ENCODE measurements at places on chromosomes 3 and 15. TPM values are rescaled to one million over a fixed set of nuclear protein-coding genes. Genes with fewer than 3 reads are reported as not detected.

The CATSPER2 gene
- total RNA-seq = 1.5 TPM

The POLQ gene
- 4.0 TPM for total RNA-seq

The ZNF501 gene
- total RNA-seq = 3.8 TPM

The STAB1 gene
- not detected for total RNA-seq

The PTH1R gene
- 0.30 TPM for total RNA-seq

The TGFBR2 gene
- 5.9 TPM for total RNA-seq

The SCN11A gene
- not detected for total RNA-seq

The GOLGA8J gene
- not detected for total RNA-seq

The TXNRD3 gene
- 5.6 TPM for total RNA-seq

The TRPM1 gene
- total RNA-seq = not detected

The MESP2 gene
- total RNA-seq = not detected

The KLHL6 gene
- not detected for total RNA-seq

The ARHGAP31 gene
- 1.2 TPM for total RNA-seq

The GOLGA6D gene
- not detected for total RNA-seq

The SLC51A gene
- not detected for total RNA-seq

The SYNPR gene
- total RNA-seq = not detected

The ZKSCAN7 gene
- total RNA-seq = 2.5 TPM

The NR2E3 gene
- 0.37 TPM for total RNA-seq

The ARPP21 gene
- 0.12 TPM for total RNA-seq

The SERINC4 gene
- 0.12 TPM for total RNA-seq

The GOLGA6L7 gene
- total RNA-seq = not detected

The NMB gene
- 16.4 TPM for total RNA-seq

The SYNM gene
- 15.1 TPM for total RNA-seq

The CFAP100 gene
- total RNA-seq = not detected

The REC114 gene
- not detected for total RNA-seq

The ATP2B2 gene
- total RNA-seq = not detected

The CTXND1 gene
- total RNA-seq = not detected

The LRRC31 gene
- not detected for total RNA-seq

The DUOX2 gene
- total RNA-seq = 0.02 TPM

The MEIS2 gene
- 9.5 TPM for total RNA-seq

The CSPG4 gene
- 0.10 TPM for total RNA-seq

The MFGE8 gene
- 67.1 TPM for total RNA-seq

The ST3GAL6 gene
- total RNA-seq = not detected

The NKIRAS1 gene
- total RNA-seq = 14.1 TPM

The CLEC3B gene
- total RNA-seq = not detected

The MORC1 gene
- not detected for total RNA-seq

The TRAIP gene
- 5.3 TPM for total RNA-seq

The PIK3CA gene
- total RNA-seq = 13.4 TPM

The IQCH gene
- total RNA-seq = 4.0 TPM

The WDR76 gene
- 20.8 TPM for total RNA-seq

The POC1A gene
- 11.0 TPM for total RNA-seq

The PRSS50 gene
- total RNA-seq = not detected

The COL7A1 gene
- total RNA-seq = 0.63 TPM

The ALDH1A2 gene
- not detected for total RNA-seq

Data from NCI-H460 (cell line).